ENCODE measurements at places on chromosomes 5 and 9.

DNA sequence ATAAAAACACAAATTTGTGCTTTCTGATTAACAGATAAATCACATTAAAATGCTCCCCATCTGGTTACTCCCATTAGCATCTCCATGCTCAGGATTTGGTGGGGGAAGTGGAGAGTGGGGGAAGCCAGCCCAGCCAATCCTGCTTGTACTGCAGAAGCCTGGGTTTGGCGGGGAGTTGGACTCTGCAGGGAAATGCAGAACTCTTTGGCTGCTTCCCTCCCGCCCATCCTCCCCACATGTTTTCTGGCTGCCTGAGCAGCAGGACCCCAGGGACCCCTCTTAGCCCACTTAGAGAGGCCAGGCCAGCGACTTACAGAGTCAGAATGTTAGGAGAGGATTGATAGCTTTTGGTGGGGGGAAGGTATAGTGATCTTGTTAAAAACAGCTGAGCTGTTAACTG lies 59.5 kb upstream of the FOXI1 start:
- no peak for DNase-seq

DNA sequence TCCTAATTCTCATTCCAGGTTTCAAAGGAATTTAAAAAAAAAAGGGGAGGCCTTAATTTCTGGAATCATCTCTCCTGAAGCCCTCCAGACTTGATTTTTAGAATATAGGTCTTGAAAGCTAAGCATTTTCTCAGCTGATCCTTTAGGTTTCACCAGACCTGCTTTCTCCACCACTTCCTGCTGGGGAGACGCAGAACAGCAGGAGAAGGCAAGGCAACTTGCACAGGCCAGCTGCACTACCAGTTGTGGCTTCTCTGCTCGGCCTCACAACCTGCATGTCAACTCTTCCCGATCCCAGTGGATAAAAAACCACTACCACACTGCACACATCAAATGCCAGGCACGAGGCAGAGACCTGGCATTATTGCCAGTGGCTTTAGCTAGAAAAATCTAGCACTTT lies 119.8 kb downstream of the SIL1 start:
- no peak for DNase-seq

DNA sequence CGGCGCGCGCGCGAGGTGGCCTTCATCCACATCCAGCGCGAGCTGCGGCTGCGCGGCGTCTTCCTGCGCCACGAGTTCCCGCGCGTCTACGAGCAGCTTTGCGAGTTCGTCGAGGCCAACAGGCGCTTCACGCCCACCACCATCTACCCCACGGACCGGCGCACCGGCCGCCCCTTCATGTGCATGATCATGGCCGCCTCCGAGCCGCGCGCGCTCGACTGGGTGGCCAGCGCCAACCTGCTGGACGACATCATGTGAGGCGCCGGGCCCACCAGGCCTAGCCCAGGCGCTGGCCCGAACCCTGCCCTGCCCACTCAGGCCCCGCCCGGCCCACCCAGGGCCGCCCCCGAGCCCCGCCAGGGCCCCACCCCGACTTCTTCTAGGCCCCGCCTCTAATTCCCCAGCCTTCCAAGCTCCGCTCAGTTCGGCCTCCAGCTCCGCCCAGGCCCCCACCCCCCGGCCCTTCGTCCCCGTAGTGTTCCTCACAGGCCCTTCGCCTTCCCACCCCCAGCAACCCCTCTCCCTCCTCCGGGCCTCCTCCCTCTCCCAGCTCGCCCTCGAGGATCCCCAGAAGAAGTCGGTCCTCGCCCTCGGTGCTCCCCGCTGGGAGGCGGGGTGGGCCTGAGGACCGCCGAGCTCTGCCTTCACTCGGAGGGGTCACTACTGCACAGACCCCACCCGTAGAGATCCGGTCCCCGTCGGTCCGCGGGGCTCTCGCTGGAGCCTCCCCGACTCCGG lies 2.0 kb upstream of the PHPT1 start:
- DNase-seq: peak; percentile 39

GRCh38 chr9:127519301-127520166 lies 68.2 kb downstream of the LRSAM1 start:
- no peak for DNase-seq

DNA sequence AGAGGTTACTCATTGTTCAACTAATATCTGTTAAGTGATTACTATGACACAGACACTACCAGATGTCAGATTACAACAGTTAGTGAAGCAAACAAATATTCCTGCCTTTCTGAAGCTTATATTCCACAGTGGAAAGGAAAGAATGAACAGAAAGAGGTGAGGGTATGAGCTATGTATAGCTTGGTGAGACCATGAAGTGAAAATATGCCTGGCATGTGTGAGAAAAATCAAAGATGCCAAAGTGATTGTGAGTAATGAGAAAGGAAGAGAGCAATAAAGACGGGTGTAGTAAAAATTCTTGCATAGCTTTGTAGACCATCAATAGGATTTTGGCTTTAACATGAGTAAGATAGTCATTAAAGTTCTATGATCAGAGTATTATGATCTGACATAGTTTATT lies 734.5 kb upstream of the NUDT12 start:
- no peak for DNase-seq

GRCh38 chr9:113290052-113290607 lies 13.0 kb downstream of the RNF183 start:
- no peak for DNase-seq

DNA sequence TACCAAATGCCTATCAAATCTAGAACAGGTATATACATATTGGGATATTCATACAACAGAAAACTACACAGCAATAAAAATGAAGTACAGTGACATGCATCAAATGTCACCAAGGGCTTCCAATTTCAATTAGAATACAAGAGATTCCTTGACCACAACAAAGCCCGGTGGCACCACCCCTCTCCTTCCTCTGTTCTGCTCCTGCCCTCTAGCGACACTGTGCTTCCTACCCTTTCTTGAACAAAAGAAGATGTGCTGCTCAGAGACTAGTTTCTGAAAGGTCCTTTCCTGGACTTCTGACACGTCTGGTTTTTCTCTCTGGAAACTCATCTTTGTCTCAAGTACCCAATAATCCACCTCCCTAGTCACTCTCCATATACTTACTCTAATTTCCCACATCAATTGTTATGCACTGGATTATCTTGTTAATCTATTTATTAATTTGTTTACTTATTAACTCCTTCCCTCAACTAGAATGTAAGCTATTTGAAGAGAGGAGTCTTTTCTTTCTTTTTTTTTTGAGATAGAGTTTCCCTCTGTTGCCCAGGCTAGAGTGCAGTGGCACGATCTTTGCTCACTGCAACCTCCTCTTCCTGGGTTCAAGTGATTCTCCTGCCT lies 70.4 kb upstream of the CTSV start:
- peak; percentile 45 for DNase-seq

DNA sequence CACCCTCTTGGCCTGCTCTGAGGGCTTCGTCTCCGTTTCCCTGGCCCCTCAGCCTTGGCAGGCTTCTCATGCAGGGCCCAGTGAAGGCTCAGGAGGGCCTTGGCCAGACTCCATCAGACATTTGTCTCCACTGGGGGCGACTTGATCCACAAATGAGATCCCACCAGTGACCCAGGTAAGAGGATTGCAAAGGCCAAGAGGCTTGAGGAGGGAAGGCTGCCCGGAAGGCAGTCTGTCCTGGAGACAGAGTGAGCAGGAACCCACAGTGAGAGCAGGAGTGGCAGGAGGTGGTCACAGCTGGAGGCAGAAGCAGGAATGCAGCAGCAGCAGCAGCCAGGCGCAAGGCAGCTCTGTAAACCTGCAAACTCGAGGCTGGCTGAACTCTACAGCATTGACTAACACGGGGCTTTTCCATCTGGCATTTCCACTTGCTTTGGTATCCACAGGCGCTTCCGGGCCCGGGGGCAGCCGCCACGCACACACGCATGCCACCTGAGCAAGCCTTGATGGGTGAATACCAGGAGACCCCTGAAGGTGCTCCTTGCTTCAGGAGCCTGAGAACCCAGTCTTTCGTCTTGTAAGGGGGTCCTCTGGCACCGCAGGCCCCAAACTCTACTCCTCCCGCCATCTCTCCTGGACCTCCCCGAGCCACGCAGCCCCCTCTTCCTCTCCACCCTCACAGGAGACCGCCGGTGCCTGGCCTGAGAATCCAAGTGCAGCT lies 14.7 kb downstream of the MGAT1 start:
- no peak for DNase-seq

DNA sequence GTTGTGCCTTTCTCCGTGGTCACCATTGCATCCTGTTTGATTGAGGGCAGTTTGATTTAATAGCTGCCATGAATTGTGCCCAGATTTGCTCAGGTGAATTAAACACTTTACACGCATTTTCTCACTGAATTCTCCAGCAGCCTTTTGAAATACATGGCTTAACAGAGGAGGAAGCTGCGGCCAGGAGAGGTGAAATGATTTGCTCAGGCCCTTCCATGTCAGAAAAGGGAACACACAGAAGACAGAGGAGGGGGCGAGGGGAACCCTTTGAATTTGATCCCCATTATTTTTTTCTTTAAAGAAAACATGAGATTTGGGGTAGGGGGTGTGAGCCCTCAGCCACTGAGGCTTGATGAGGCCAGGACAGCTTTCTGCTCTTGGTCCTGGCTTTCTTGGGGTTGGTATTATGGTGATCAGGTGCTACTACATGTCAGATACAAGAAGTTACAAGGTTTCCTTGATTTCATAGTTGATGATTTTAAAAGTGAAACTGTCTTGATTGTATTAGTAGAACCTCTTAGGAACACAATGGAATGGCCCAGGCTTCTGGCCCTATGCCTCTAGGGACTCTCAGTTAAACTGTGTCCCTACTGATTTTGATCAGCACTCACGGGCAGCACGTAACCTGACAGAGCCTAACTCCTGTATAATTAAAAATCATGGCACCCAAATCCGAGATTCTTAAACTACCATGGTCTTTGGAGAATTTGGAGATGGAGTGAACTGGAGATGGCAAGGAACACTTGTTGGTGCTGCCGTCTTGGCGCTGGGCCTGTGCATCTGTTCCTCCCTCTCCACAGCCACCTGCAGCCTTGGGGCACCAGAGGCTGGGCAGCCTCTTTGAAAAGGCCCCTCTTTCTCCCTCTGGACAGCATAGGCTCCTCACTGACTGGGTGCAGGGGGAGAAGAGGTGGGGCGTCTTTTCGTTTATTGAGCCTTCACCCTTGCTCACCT lies 107.9 kb downstream of the TRIO start:
- no peak for DNase-seq

DNA sequence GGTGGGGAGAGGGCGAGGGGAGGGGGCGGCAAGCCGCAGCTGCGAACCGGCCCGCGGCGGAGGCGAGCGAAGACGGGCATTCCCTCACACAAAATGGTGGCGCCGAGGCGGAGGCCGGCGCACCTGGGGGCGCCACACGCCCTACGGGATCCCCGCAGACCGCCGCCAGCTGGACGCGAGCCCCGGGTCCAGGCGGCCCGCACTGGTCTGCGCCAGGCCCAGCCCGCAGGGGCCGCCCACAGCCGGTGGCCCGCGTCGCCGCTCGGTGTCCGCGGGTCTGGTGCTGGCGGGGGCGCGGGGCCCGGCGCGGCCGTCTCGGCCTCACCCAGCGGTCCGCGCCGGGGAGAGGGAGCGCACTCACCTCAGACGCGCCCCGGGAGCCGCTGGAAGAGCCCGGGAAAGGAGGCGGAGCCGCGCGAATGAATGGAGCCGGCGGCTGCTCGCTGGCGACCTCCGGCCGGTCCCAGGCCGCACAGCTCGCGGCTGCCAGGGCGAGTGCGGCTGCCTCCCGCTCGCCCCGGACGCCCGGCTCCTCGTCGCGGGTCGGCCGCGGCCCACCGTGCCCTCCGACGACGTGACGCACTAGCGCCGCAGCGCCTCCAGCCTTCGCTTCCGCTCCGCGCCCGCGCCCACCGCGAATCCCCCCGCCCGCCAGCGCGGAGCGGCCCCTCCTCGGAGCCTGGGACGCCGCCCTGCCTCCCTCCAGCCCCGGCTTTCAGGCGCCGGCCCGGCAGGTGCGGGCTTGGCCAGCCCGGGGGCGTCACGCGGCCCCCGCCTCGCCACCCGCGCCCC lies at the start of gene FAM169A:
Gene FAM169A, minus strand, starts transcription at position 584 of the 792 bp plus-strand sequence. CDS start 24,711 bp downstream, outside the sequence.
- DNase-seq: peak; percentile 61

DNA sequence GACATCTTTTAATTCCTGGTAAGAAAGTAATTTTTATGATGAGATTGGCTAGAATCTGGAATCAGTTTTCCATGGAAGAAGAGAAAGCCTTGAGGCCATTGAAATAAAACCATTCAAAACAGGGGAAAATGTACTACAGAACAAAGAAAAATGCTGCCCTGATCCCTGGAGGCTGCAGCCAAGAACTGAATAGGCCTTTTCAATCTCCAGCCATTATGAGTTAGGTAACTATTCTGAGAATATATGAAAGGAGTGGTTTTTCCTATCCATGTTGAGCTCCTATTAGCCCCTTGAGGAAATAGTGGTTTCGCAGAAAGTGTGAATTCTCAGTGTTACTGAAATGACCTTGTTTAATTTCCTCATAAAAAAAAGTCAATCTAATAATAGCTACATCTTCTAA lies 408.5 kb upstream of the GRAMD2B start:
- no peak for DNase-seq

DNA sequence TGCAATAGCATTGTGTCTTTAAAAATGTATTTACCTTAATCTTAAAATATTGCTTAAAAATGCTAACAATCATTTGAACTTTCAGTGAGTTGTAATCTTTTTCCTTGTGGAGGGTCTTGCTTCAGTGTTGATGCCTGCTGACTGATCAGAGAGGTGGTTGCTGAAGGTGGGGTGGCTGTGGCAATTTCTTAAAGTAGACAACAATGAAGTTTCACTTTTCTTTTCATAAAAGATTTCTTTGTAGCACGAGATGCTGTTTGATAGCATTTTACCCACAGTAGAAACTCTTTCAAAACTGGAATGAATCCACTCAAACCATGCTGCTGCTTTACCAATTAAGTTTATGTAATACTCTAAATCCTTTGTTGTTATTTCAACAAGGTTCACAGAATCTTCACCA lies 50.8 kb downstream of the NR3C1 start:
- DNase-seq: no peak

DNA sequence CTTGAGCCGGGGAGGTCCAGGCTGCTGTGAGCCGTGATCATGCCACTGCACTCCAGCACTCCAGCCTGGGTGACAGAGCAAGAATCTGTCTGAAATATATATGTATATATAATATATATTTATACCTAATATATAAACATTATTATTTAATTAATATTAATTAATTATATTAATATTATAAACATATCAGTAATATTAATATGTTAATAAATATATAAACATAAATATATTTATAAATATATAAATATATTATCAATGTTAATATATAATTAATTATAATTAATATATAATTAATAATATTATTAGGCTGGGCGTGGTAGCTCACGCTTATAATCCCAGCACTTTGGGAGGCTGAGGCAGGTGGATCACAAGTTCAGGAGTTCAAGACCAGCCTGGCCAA lies 41.1 kb downstream of the F2R start:
- no peak for DNase-seq

- no peak for DNase-seq
These were observed 59.6 kb downstream of the C9orf152 start for GRCh38 chr9:110148384-110148783.

- no peak for DNase-seq
These were observed 85.8 kb downstream of the AOPEP start for GRCh38 chr9:94812343-94812742.

- DNase-seq: no peak
These were observed 339.9 kb downstream of the ACTL7B start for GRCh38 chr9:108515856-108516255.

GRCh38 chr9:9996259-9996658 lies 616.5 kb downstream of the PTPRD start:
- no peak for DNase-seq

GRCh38 chr5:29161399-29162291 lies 2031.8 kb upstream of the CDH6 start:
- DNase-seq: no peak
